HCT116 (cell line): ENCODE measurements at places on chromosomes 7 and 10.

- DNase-seq: no peak
Measured at GRCh38 chr7:46653848-46654247, 732.8 kb upstream of the IGFBP3 start.

DNA sequence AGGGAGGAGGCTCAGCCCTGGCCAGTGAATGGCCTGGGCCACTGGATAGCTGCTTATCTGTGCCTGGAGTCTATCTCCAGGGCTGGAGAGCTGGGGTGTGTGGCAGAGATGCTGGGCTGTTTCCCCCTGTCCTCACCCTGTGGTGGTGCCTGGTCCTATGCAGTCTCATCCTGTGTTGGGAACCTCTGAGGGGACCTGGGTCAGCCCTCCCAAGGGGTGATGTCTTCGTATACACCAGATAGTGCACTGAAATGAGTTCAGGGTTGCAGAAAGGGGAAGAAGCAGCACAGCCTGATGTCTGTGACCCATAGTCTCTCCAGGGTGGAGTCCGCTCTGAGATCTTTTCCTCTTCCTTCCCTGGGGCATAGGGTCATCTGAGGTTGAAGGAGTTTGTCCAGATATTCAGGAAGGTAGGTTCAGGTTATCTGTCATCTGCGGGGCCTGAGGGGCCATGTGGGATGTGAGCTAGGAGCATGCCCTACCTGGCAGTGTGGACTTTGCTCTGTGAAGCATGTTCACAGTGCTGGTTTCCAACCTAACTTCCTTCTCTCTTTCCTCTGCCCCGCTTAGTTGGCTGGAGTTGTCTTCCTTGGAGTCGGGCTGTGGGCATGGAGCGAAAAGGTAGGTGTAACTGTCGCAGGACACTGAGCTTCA is 33.4 kb upstream of the SH2D4B start:
- DNase-seq: no peak

GRCh38 chr10:101858723-101859500 is 15.3 kb upstream of the KCNIP2 start:
- DNase-seq: no peak

GRCh38 chr7:79504607-79505389 is 51.3 kb upstream of the MAGI2 start:
- peak; percentile 15 for DNase-seq

DNA sequence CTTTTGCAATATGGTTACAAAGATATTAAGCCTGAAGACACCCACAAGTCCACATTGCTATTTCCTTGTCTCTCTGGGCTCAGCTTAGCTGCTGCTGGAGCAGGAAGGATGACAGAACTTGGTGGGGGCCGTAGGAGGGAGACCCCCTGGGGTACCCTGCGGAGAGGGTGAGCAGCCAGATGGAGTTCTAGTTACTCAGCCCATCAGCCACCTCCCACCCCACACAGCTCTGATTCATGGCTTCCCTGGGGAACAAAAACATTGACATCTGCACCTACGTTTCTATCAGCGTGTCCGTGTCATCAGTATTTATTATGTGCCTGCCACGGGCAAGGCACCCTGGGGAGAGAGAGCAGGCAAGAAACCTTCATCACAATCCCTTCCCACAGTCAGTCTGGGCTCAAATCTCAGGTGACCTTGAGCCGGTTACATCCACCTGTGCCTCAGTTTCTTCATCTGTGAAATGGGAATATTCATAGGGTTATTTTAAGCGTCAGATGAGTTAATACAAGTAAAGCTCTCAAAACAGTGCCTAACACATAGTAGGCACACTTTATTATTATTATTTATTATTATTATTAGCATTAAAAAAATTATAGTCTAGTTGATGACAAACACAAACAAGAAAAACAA is 131.5 kb downstream of the C10orf105 start:
- DNase-seq: no peak

- no peak for DNase-seq
Measured at GRCh38 chr7:44541-44896, 147.9 kb upstream of the FAM20C start.

DNA sequence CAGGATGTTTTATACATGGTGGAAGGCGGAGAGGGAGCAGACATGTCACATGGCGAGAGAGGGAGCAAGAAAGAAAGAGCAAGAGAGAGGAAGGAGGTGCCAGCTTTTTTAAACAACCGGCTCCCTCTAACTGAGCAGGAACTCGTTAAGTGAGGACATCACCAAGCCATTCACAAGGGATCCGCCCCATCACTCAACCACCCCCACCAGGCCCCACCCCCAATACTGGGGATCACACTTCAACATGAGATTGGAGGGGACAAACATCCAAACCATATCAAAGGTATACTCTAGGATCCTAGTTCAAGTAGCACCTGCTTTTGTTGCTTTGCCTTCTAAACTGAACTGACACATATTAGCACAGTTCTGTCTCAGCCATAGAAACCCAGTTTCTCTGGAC is 141.9 kb upstream of the KLF14 start:
- DNase-seq: no peak

GRCh38 chr10:12729885-12730284 is 271.6 kb downstream of the CCDC3 start:
- no peak for DNase-seq

GRCh38 chr7:575425-576366 is 56.0 kb upstream of the PDGFA start:
- DNase-seq: no peak

GRCh38 chr7:1100386-1100785 is 12.5 kb downstream of the GPER1 start:
- no peak for DNase-seq

- DNase-seq: no peak
Measured at GRCh38 chr10:15464381-15464780, 93.3 kb upstream of the FAM171A1 start.

- DNase-seq: no peak
Measured at GRCh38 chr10:26052326-26052725, 118.3 kb downstream of the MYO3A start.

DNA sequence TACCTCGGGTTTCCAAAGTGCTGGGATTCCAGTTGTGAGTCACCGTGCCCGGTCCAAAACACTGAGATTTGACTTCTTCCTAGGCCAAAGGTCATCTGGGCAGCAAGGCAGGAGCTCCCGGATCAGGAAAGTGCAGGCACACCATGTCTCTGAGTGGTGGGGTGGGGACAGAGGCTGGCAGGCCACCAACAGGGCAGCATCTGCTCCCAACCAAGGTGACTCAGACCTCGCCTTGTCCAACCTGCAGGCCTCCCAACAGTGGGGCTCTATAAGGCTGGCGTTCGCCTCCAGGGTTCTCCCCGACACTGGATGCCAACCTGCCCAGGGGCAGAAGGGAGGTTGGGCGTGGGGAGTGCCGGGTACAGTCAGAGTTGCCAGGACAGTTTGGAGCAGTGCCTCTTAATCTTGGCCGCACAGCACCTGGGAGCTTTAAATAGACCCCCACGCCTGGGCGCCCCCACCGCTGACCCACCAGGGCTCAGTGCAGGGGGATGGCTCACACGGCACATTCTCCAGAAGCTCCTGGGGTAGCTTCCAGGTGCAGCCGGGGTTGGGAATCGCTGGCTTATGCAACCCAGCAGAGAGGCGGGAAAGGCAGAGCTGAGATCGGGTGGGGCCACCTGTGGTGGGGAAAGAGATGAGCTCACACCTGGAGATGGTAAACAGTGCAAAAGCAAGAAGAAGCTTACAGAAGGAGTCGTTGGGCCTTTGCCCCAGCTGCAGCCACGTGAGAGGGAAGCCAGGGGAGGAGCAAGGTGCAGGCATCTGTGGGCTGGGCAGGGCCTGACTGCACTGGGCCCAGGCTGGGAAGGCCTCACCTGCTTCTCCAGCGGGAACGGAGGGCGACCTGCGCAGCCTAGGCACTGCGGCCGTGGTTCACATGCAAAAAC is 10.9 kb downstream of the CALML5 start:
- DNase-seq: peak; percentile 7

- no peak for DNase-seq
Measured at GRCh38 chr7:21448974-21449373, 21.1 kb downstream of the SP4 start.

GRCh38 chr10:18607503-18608378 is 43.6 kb downstream of the NSUN6 start:
- DNase-seq: peak; percentile 72

GRCh38 chr10:114374053-114374791 is 30.1 kb downstream of the AFAP1L2 start:
- DNase-seq: no peak

GRCh38 chr10:18378766-18379165 is 238.5 kb downstream of the CACNB2 start:
- no peak for DNase-seq
